ENCODE measurements at places on chromosomes 2 and 18. TPM values are rescaled to one million over a fixed set of nuclear protein-coding genes. Genes with fewer than 3 reads are reported as not detected.

DNA sequence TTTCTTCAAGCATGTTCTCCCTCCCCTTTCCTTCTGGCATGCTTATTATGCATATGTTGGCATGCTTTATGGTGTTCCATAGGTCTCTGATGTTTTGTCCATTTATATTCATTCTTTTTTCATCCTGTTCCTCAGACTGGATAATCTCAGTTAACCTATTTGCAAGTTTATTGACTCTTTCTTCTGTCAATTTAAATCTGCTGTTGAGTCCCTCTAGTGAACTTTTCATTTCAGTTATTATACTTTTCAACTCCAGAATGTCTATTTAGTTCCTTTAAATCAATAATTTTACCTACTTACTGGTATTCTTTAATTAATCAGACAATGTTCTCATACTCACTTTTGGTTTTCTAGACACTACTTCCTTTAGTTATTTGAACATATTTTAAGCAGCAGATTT lies 101.2 kb downstream of the GALNT14 start:
- no peak for DNase-seq

- no peak for DNase-seq
Observed at GRCh38 chr2:64568836-64569235, 44.7 kb downstream of the AFTPH start.

- DNase-seq: no peak
Observed at GRCh38 chr2:105442056-105442455, 43.2 kb upstream of the FHL2 start.

- DNase-seq: no peak
Observed at GRCh38 chr2:112876971-112877361, 34.0 kb upstream of the IL37 start.

GRCh38 chr2:181810823-181811695 lies 80.5 kb upstream of the ITPRID2 start:
- no peak for DNase-seq

GRCh38 chr18:31424383-31424988 lies 23.1 kb upstream of the DSG3 start:
- no peak for DNase-seq

DNA sequence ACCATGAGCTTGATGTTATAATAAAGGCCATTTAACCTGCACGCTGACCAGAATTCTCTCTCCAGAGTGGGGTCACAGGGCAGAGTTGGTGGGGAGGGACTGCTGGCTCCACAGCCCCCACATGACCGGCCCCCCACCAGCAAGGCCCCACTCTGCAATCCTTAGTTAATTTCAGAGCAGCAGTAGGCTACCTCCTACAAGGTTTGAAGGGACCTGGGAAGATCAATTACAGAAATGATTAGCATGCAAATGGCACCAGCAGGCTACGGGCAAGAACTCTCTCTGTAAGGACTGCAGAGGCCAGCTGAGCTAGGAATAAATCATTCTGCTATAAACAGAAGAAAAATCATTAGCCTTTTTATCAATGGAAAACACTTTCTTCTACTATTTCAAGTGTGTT lies 135.3 kb downstream of the C1D start:
- no peak for DNase-seq

DNA sequence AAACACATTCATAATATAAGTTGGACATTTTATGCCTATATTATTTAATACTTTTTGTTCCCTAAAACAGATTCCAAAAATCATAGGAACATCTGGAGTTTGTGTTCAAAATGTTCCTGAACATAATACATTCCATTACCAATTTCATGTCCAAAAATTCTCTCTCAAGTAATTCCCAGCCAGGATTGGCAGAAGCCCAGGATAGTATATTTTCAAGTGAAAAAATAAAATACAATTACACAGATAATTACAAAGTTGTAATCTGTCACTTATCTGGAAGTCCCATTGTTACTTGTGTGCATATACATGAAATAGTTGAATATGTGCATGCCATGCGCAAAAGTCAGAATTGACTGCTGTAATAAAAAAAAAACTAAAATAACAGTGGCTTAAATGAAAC lies 5.2 kb upstream of the SCN7A start:
- DNase-seq: no peak

DNA sequence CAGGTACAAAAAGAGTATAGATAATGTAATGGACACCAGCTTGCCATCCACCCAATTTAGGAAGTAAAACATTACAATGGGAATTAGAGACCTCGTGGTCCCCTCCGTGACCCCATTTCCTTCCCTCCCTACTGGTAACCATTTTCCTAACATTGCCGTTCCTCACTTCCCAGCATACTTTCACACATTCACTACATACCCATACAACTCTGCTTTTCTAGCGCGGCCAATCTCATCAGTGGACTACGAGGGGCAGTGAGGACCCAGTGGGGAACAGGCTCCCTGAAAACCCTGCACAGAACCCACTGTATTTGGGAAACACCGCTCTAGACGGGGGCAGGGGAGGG lies 1.1 kb downstream of the ENOSF1 start:
- DNase-seq: no peak

- DNase-seq: no peak
Observed at GRCh38 chr2:101775636-101776035, 78.1 kb downstream of the MAP4K4 start.

- no peak for DNase-seq
Observed at GRCh38 chr2:150856596-150857281, 369.3 kb upstream of the RND3 start.

- no peak for DNase-seq
Observed at GRCh38 chr2:212227755-212228154, 310.8 kb downstream of the ERBB4 start.

DNA sequence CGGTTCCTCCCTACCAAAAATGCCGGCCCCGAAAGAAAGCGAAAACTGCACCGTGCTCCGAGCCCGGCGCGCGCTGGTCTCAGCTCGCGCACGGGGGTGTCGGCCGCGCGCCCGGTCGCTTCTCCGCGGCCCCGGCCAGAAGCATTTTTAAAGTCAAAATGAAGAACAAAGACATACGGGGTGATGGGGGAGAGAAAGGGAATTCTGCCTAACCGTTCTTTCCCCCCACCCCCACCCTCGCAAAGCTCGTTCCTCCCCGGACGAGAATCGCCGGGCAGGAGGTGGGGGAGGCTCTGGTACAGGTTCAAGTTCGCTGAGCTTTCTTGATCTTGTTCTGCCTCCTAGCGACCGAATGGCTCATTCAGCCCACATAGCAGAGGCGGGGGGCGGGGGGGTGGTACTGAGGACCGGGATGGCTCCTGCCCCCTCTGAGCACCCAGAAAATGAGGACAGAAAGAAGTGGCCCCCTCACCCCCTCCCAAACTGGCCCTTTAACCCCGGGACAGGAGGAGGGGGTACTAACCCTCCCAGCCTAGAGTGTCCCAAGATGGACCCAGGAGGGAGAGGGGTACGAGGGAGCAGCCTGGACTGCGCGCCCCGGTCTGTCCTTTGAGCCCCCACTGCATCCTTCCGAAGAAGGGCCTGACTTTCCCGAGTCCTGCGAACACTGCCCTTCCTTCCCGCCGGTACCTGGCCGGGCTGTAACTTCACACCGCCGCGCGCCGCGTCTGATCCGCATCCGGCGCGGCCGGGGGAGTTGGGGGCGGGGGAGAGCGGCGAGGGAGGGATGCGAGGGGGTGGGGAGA lies 3.1 kb downstream of the BCL11A start:
- DNase-seq: no peak

- no peak for DNase-seq
Observed at GRCh38 chr2:21543630-21544029, 419.9 kb downstream of the TDRD15 start.

- DNase-seq: no peak
Observed at GRCh38 chr2:117979911-117980701, 33.8 kb downstream of the CCDC93 start.

GRCh38 chr2:190271783-190272456 lies 47.7 kb downstream of the HIBCH start:
- no peak for DNase-seq

- no peak for DNase-seq
Observed at GRCh38 chr2:199341123-199341522, 116.6 kb downstream of the SATB2 start.

GRCh38 chr2:109448207-109448606 lies 165.6 kb downstream of the SEPTIN10 start:
- DNase-seq: no peak

- no peak for DNase-seq
Observed at GRCh38 chr2:154452471-154452870, 246.0 kb upstream of the KCNJ3 start.

GRCh38 chr18:58183226-58183625 lies 139.2 kb downstream of the NEDD4L start:
- no peak for DNase-seq

GRCh38 chr18:72895548-72895947 lies 27.8 kb upstream of the NETO1 start:
- DNase-seq: no peak

DNA sequence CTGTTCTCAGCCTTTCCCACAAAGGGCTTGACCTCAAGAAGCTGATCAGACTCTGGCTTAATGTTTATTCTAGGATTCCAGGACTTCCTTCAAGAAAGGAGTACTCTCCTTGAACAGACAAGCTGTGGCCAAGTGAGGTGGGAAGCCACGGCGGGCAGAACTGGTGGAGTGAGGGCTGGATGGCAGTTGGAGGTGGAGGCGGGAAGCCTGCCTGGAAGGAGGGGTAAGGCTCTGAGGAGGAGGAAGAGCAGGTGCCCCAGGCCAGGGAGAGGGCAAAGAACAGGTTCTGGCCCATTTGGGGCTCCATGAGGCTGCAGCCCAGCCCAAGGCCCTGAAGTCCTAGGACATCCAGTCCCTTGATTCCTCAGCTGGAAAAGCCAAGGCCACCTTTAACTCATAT lies 143.9 kb downstream of the CYP26B1 start:
- no peak for DNase-seq

DNA sequence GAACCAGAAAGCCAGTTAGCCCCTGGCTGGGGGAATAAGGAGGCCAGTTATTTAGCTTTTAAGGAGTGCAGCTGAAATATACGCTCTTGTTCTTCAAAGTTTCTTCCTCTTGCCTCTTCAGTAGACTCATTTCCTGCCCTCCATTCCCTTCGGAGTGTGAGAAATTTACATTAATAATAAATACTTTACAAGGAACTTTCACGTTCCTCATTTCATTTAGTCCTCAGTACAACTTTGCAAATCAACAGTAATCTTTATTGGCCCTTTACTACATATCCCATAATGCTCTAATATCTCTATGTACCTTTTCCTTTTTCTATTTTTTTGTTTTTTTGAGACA lies 15.6 kb downstream of the PLCD4 start:
- DNase-seq: no peak

- DNase-seq: no peak
Observed at GRCh38 chr2:24339856-24340262, 20.5 kb downstream of the ITSN2 start.

DNA sequence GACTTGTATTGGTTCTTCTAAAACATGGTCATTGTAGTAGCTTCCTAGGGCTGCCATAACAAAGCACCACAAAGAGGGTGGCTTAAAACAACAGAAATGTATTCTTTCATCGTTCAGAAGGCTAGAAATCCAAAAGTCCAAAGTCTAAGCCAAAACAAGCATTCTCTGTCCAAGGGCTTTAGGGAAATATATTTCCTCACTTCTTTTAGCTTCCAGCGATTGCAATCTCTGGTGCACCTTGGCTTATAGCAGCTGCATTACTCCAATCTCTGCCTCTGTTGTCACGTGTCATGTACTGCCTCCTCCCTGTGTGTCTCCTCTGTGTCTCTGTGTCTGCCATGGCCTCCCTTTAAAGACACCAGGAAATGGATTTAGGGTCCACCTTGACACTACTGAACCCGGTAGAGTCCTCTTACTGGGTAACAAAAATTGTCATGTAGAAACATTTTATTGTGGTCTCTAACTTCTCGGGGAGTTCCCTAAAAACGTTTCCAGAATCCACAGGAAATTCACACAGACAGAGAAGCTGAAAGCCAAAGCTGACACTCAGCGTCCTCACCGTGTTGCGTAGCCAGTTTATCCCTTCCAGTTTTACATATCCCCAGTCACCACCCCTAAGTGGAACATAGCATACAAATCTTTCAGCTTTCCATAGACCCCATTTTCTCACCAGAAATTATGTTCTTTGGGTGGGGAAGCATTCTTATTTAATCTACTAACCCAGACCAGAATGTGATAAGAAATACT lies 20.7 kb upstream of the TTN start:
- no peak for DNase-seq

DNA sequence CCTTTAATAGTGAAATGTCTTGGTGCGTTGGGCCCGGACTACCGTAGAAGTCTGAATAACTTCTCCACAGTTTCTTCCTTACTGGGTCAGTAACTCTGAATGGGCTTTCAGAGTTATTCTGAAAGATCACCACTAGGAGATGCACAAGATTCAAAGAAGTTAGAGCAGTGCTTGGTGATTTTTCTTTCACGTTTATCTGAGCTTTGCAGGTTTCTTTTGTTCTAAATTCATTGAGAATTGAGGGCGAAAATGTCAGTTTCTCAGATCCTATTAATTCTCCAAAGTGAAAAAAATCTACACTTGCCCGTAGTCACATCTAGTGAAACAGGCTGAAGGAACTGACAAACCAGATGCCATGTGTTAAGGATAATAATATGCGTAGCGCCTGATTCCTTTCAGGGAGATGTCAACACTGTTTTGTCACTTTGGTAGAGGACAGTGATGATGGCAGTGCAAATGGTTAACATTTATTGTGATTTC lies 70.1 kb downstream of the QPCT start:
- no peak for DNase-seq

MROH2A gene
- total RNA-seq: not detected

USP40 gene
- 23.3 TPM for total RNA-seq

HTR2B gene
- not detected for total RNA-seq

OSBPL6 gene
- total RNA-seq: 0.33 TPM

TRPM8 gene
- not detected for total RNA-seq

TMEM214 gene
- total RNA-seq: 132 TPM

VAPA gene
- 146 TPM for total RNA-seq

CHRND gene
- not detected for total RNA-seq

TRIM54 gene
- total RNA-seq: 0.28 TPM

CD302 gene
- 0.20 TPM for total RNA-seq

LAPTM4A gene
- total RNA-seq: 13.2 TPM

TMEFF2 gene
- not detected for total RNA-seq

CMPK2 gene
- total RNA-seq: 5.7 TPM

SEMA4C gene
- 18.0 TPM for total RNA-seq

MALL gene
- total RNA-seq: not detected

DNAJB2 gene
- 43.4 TPM for total RNA-seq

CGREF1 gene
- total RNA-seq: 1.4 TPM

CCDC85A gene
- not detected for total RNA-seq

Data from natural killer cell treated with Interleukin-12 subunit alpha and Interleukin-12 subunit beta and Interleukin-15 and Interleukin-18, amount 100 ng/mL, for 72 hours (primary cell).